ENCODE measurements at places on chromosomes 16 and 17.

- DNase-seq = no peak
Observed at GRCh38 chr16:58120234-58120633, 8.9 kb downstream of the CFAP20 start.

DNA sequence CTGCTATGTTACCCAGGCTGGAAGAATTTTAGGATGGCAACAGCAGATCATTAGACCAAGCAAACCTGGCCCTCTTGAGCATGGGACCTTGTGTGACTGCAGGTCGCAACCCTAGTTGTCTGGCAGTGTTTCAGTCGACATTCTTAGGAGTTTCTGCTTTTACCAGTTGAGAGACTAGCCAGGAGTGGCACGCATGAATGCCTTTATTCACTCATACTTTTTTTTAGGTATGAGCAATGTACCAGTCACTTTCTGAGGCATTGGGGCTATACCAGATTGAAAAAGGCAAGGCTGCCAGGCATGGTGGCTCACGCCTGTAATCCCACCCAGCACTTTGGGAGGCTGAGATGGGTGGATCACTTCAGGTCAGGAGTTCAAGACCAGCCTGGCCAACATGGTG lies 28.2 kb upstream of the HAS3 start:
- DNase-seq = no peak

- DNase-seq = no peak
Observed at GRCh38 chr17:67558740-67559380, 158.9 kb upstream of the NOL11 start.

GRCh38 chr17:69528035-69528434 lies 113.5 kb downstream of the MAP2K6 start:
- no peak for DNase-seq

DNA sequence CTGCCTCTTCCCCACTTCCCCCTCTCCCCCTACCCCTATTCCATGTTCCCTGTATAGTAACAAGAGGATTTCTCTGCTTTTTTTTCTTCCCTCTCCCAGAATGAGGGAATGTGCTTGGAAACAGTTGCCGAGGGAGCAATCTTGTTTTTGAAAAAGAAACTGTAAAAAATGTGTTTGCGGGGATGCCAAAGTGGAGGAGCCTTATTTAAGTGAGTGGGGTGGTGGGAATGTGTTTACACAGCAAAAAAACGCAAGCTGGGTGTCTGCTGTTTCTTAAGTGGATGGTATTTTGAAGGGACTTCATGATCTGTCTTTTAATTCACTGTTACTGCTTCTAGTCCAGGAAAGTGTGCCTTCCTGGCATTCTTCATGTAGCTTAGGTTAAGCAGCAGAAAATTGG lies 254.4 kb downstream of the SHISA9 start:
- no peak for DNase-seq

DNA sequence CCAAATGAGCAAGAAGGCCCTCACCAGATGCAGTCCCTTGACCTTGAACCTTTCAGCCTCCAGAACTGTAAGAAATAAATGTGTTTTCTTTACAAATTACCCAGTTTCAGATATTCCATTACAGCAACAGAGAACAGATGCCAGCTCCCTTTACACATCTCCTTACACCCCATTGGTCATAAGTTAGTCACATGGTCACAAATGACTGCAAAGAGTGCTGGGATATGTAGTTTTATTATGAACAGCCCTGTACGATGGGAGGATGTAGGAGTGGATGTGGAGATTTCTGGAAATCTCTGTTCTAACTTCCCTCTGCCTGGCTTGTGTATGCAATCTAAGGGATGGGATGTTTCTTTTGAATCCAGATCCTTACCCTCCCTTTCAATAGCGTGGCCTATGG lies 13.3 kb upstream of the RPL38 start:
- DNase-seq = no peak

- DNase-seq = no peak
Observed at GRCh38 chr17:44438636-44439035, 49.2 kb upstream of the ITGA2B start.

GRCh38 chr17:45640141-45640850 lies 143.8 kb upstream of the CRHR1 start:
- no peak for DNase-seq

Data from bone marrow (tissue), 2 donors.